ENCODE measurements at places on chromosomes 7 and 10. TPM values are rescaled to one million over a fixed set of nuclear protein-coding genes. Genes with fewer than 3 reads are reported as not detected.

GRCh38 chr10:102003541-102003940 lies 52.4 kb downstream of the ARMH3 start:
- no peak for DNase-seq

- no peak for DNase-seq
These were observed 66.1 kb downstream of the KCNMA1 start for GRCh38 chr10:77571490-77571889.

GRCh38 chr7:71735961-71736556 lies 604.1 kb downstream of the GALNT17 start:
- peak; percentile 85 for DNase-seq

DNA sequence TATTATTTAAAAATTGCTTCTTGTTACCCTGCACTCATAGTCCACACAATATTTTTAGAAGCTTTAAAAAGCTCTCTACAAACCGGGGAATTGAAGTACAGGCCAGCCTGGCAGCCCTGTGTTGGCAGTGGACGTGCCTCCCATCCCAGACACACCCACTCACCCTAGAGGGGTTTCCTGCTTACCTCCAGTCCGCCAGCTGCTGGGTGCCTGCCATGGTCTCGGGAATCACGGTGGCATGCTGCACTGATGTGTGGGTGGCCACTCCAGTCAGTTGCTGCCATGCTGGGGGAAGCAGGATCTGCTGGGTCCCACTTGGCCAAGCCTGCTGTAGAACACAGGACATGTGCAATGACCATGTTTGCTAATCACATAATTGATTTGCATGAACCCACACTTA lies 80.4 kb downstream of the CLEC2L start:
- DNase-seq, result no peak

RHOBTB1 gene
- 29.6 TPM for total RNA-seq
